ENCODE measurements at places on chromosomes 16 and 17.

GRCh38 chr17:2724784-2725164, 13.2 kb upstream of the CLUH start:
- peak; percentile 57 for DNase-seq

- DNase-seq: no peak
Measured at GRCh38 chr16:21244518-21245215, 11.2 kb downstream of the ANKS4B start.

DNA sequence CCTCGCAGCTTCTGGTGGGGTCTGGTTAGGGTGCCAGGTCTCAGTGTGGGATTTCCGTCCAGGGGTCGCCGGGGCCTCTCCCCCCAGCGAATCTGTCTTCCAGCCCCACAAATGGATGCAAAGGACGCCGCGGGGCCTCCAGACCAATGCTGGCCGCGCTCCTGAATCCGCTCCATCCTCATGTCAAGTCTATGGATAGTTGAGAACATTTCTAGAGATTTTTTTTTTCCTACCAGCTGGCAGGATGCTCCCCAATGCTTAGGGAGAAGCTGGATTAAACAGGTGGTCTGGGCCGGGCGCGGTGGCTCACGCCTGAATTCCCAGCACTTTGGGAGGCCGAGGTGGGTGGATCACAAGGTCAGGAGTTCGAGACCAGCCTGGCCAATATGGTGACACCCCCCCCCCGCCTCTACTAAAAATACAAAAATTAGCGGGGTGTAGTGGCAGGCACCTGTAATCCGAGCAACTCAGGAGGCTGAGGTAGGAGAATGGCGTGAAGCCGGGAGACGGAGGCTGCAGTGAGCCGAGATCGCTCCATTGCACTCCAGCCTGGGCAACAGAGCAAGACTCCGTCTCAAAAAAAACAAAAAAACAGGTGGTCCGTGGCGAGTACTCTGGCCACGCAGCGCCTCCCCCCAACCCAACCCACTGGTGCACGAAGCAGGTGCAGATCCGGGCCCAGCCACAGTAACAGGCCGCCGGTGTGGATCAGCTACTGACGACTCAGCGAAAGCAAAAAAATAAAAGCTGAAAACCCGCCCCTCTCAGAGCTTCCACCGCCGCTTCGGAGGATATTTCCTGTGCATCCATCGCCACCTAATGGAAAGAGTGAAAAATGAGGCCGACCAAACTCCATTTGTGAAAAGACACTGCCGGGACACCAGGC, 1.1 kb upstream of the NXN start:
- peak; percentile 66 for DNase-seq

DNA sequence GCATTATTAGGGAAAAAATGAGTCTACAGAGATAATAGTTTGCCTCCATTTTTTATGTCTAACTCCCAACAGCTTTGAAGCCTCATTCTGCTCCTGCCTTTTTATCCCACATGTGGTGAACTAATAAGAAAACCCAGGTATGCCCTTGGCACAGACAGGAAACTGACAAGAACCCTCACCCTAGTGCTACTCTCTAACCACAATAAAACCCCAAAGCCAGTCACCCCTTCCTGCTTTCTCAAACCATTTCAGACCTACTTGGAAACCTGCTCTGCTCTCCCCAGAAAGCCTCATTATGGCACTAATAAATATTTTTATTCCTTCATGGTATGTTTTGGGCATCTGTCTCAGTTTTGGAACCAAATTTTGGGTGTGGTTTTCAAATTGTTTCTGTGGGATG, 3.9 kb upstream of the MARVELD3 start:
- DNase-seq: no peak

- DNase-seq: no peak
Measured at GRCh38 chr17:62821189-62822079, 13.3 kb upstream of the MARCHF10 start.

- DNase-seq: no peak
Measured at GRCh38 chr17:56284482-56284881, 131.2 kb downstream of the ANKFN1 start.

DNA sequence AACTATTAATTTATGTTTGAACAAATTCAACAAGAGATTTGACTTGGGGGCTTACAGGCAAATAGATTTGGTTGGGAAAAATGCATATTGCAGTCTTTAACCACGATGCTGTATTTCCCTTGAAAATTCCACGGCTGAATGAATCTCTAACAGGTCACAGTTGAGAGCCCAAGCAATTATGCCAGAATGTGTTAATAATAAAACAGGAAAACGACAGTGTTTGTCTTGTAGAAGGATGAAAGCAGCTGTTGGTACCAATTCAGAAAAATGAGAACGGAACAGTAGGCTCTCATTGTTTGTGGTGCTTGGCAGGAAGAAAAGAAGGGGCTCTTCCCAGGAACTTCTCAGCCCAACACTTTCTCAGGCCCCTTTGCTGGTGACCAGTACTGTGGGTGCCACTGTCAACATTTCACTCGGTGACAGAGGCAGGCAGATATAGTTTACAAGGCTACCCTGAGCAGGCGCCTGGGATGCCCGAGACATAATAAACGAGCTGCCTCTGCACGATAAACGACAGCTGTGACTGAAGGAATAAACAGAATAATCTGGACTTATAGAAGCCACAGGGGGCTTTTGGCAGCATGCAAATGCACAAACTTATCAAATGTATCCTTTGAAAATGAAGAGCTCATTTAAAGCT, 387.1 kb downstream of the HS3ST4 start:
- no peak for DNase-seq

DNA sequence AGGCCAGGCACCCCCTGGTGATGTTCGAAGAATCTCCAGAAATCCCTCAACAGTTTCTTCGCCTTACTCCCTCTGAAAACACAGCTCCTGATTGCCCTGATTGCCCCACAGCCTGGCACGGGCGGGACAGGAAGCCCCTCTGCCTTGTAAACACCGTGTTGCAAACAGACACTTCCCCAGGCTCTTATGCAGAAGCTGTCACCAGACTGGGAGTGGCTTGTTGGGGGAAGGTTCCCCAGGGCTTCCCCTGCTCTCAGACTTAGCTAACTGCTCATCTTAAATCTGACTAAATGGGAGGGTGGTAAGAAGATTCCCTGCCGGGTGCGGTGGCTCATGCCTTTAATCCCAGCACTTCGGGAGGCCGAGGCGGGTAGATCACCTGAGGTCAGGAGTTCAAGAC, 11.2 kb downstream of the PIK3R5 start:
- peak; percentile 54 for DNase-seq
